Uterus (tissue), 4 donors: ENCODE measurements at places on chromosomes 11 and 22.

DNA sequence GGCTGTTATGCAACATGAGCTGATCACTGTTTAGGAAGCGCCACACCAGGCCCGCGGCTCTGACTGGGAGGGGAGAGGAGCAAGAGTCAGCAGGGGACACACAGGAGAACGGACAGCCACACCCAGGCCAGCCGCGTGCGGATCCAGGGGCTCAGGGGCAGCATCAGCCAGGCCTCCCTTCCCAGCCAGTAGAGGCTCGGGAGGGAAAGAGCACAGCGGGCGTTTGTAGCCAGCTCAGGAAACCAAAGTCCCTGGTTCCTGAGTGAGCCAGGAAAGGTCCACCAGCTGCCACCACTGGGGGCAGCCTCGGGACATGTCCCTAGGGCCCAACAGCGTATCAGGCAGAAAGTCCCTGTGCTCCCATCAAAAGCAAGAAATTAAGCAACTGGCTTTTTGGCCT lies 71.8 kb upstream of the PITPNB start:
- H3K36me3 ChIP-seq: no peaks in the 10 kb centered on the region
- peak; percentile 51 for DNase-seq
- H3K27me3 ChIP-seq: no peaks in the 10 kb centered on the region
- H3K27ac ChIP-seq: no peak overlapping the region

GRCh38 chr22:20530368-20531153 lies 23.2 kb downstream of the MED15 start:
- peaks cover 5% of the 10 kb centered on the region for H3K4me1 ChIP-seq
- H3K4me3 ChIP-seq: no peak overlapping the region
- H3K27me3 ChIP-seq: no peaks in the 10 kb centered on the region
- peak overlapping the region; percentile 69 for H3K27ac ChIP-seq
- no peak for DNase-seq

DNA sequence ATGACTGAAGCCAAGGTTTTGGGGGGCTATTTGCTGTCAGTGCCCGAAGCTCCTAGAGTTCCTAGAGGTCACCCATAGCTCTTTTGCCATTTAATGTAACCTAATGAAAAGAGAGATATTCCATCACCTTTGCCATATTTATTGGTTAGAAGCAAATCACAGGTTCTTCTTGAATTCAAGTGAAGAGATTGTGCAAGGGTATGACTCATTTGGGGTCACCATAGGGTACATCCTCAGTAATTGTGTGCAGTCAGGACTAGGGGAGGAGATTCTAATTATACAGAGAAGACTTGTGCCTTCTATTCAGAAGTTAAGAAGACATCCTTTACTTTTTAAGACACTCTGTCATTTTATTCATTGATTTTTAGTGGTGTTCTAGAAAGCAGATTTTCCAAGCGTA lies 6.9 kb upstream of the PRAME start:
- H3K27me3 ChIP-seq: no peaks in the 10 kb centered on the region
- H3K4me3 ChIP-seq: no peak overlapping the region
- no peak for DNase-seq
- no peak overlapping the region for H3K27ac ChIP-seq
- no peaks in the 10 kb centered on the region for H3K4me1 ChIP-seq

- H3K4me1 ChIP-seq: no peaks in the 10 kb centered on the region
- no peak for DNase-seq
- H3K4me3 ChIP-seq: no peak overlapping the region
- no peak overlapping the region for H3K27ac ChIP-seq
- H3K36me3 ChIP-seq: no peaks in the 10 kb centered on the region
These were observed 24.1 kb upstream of the APLNR start for GRCh38 chr11:57260937-57261783.

DNA sequence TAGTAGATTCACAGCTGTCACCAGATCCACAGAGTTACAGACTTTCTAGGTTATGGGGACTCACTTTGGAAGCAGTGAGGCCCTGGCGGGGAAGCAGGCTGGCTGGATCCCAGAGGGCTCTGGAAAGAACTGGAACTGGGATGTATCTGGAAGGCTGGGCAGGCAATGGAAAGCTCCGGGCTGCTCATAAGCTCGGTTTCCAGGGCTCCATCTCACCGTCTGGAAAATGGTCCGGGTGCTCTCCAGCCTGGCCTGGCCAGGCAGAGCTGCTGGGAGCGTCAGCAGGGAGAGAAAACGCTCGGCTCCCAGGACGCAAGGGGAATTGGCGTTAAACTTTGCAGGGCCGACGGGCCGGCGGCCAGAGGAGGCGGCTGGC lies 335 bp upstream of the SEZ6L start:
- no peak overlapping the region for H3K4me3 ChIP-seq
- no peak for DNase-seq
- no peak overlapping the region for H3K27ac ChIP-seq
- peaks cover 13% of the 10 kb centered on the region for H3K27me3 ChIP-seq
- no peaks in the 10 kb centered on the region for H3K4me1 ChIP-seq

- no peak for DNase-seq
- H3K4me1 ChIP-seq: no peaks in the 10 kb centered on the region
- H3K27ac ChIP-seq: peak overlapping the region; percentile 1
- no peaks in the 10 kb centered on the region for H3K27me3 ChIP-seq
- no peaks in the 10 kb centered on the region for H3K36me3 ChIP-seq
These were observed 988 bp downstream of the MGAT3 start for GRCh38 chr22:39457556-39458443.

GRCh38 chr22:31829505-31829904 lies 75.7 kb downstream of the DEPDC5 start:
- no peak overlapping the region for H3K27ac ChIP-seq
- no peak for DNase-seq
- H3K36me3 ChIP-seq: no peaks in the 10 kb centered on the region
- no peaks in the 10 kb centered on the region for H3K27me3 ChIP-seq
- no peak overlapping the region for H3K4me3 ChIP-seq

GRCh38 chr11:45817191-45817590 lies 12.2 kb downstream of the SLC35C1 start:
- no peaks in the 10 kb centered on the region for H3K27me3 ChIP-seq
- no peak overlapping the region for H3K27ac ChIP-seq
- DNase-seq: no peak
- H3K4me3 ChIP-seq: no peak overlapping the region
- H3K4me1 ChIP-seq: no peaks in the 10 kb centered on the region

DNA sequence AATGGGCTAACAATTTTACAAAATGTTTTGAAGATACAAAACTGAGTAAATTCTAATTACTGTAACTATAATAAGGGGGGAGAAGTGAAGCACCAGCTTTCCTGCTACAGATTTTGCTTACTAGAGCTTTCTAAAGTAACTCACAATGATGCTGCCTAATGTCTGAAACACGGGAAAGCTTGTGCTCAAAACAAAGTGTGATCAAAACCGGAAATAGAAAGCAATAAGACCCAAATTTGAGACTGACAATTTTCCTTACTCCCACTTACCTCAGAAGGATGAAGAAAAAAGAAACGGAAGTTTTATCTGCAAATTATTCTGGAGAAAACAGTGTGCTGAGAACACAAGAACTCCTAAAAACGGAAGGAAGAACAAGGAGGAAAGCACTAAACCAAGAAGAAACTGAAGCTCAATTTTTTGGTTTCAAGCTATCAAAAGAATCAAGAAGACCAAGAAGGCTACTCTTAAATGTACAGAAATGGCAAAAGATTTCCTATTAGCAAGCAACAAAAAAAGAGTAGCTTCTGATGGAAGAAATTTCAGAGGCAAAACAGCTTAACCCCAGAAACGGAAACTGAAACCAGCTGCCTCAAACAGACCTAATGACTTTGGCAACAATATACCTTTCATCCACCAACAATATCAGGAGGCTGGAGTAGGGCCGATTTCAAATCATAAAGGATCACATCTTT lies 33.4 kb downstream of the AMBRA1 start:
- DNase-seq: no peak
- peak overlapping the region; percentile 74 for H3K27ac ChIP-seq
- peaks cover 5% of the 10 kb centered on the region for H3K4me1 ChIP-seq
- no peaks in the 10 kb centered on the region for H3K36me3 ChIP-seq
- no peaks in the 10 kb centered on the region for H3K27me3 ChIP-seq

DNA sequence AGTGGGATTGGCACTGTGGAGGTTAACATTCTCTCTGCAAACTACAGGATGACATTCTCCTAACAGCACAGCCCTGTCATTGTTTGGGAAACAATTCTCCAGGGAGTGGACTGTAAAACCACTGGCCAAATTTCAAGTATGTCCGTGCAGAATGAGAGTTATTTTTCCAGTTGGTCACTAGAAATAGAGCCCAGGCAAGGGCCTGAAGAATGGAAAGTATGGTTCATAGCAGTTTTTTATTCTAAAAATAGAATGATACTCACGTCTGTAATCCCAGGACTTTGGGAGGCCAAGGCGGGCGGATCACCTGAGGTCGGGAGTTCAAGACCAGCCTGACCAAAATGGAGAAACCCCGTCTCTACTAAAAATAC lies 39.0 kb upstream of the CD44 start:
- H3K27me3 ChIP-seq: no peaks in the 10 kb centered on the region
- no peak overlapping the region for H3K4me3 ChIP-seq
- peak overlapping the region; percentile 75 for H3K27ac ChIP-seq
- DNase-seq: peak; percentile 37
- no peaks in the 10 kb centered on the region for H3K36me3 ChIP-seq

- no peaks in the 10 kb centered on the region for H3K4me1 ChIP-seq
- H3K4me3 ChIP-seq: no peak overlapping the region
- H3K36me3 ChIP-seq: no peaks in the 10 kb centered on the region
These were observed 64.7 kb downstream of the MTNR1B start for GRCh38 chr11:93034031-93034722.

DNA sequence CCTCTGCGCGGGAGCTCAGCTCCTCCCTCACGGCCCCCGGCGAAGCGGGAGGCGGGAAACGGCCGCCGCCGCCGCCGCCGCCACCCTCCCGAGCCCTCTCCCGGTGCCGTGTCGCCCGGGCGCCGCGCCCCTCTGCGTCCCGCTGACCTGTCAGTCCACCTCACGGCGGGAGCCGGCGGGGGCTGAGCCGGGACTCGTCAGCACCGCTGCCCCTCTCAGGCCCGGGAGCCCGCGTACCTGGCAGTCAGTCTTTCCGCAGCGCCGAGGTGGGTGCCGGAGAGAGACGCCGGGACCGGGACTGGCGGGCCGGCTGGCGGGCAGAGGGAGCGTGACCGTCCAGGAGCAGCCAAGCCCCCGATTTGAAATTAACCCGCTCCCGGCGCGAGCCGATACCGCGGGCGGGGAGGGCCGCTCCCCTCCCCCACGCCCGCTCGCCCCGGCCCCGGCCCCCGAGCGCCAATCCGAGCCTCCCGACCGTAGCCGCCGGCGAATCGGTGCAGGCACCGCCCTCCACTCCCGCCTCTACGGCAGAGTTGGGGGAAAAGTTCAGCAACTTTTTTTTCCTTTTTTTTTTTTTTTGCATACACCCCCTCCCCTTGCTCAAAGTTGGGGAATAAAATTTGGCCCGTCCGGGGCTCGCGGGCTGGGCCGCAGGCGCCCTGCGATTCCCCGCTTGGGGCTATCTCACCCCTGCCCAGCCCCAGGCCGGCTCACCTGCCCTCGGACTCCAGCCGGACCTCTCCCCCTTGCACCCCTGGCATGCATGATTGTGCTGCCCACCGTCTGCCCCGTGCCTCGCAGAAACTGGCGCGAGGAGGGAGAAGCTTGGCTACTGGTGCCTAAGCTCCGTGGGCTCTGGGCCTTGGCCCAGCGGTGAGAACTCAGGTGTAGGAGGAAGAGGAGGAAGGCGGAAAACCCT lies 774 bp upstream of the E2F8 start:
- no peak for DNase-seq
- peaks cover 18% of the 10 kb centered on the region for H3K27me3 ChIP-seq
- no peak overlapping the region for H3K27ac ChIP-seq
- no peaks in the 10 kb centered on the region for H3K36me3 ChIP-seq
- peak overlapping the region; percentile 45 for H3K4me3 ChIP-seq

GRCh38 chr22:16989915-16990314 lies 18.1 kb downstream of the GAB4 start:
- H3K27me3 ChIP-seq: no peaks in the 10 kb centered on the region
- no peak overlapping the region for H3K27ac ChIP-seq
- no peak overlapping the region for H3K4me3 ChIP-seq
- no peak for DNase-seq
- H3K4me1 ChIP-seq: no peaks in the 10 kb centered on the region

DNA sequence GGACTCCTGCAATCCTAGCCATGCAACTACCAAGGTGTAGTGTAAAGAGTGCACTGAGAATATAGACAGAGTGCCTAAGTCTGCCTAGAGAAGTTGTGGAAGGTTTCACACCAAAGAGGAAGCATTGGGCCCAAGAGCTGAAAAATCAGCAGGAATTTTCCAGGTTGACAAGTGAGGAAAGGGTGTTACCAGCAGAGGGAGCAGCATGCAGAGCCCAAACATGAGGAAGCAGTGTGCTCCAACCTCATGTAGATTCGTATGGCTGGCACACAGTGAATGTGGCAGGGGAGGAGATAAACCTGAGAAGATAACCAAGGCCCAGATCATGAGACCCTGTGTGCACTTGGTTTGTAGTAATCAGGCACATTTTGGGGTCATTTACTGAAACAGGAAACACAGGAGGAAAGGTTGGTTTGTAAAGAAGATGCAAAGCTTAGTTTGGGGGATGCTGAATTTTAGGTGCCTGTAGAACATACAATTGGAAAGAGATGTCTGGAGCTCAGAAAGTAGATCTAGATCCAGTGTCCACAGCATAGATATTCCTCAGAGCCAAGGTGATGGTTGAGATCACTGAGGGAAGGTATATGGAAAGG lies 1.7 kb downstream of the HPX start:
- H3K27ac ChIP-seq: no peak overlapping the region
- no peaks in the 10 kb centered on the region for H3K27me3 ChIP-seq
- H3K4me3 ChIP-seq: no peak overlapping the region
- H3K36me3 ChIP-seq: no peaks in the 10 kb centered on the region
